ENCODE measurements at places on chromosomes 12 and 14. TPM values are rescaled to one million over a fixed set of nuclear protein-coding genes. Genes with fewer than 3 reads are reported as not detected.
A peak's percentile ranks its signal among the peaks of the same experiment; 100 is the strongest.

DNA sequence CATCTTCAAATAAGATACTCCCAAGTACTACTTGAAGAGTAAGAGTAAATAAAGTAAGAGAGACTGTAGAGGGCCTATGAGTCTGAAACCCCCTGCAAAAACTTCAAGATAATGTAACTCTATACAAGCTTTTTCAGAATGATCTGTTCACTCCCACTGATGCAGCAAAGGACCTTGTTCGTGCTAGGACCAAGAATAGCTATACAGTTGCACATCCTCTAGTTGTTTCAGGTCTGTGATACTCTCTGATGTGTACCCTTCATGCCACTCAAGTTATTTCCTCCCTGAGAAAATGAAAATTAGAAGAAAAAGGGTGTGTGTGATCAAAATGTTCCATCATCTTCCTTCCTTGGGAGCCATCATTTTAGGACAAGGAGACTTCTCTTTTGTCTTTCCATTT lies 204.4 kb downstream of the ALX1 start:
- DNase-seq = no peak

- DNase-seq = no peak
Measured at GRCh38 chr12:47328831-47329545, 249.2 kb upstream of the AMIGO2 start.

- DNase-seq = no peak
Measured at GRCh38 chr12:11810206-11810545, 160.7 kb downstream of the ETV6 start.

BBOF1 gene
- 9.1 TPM for total RNA-seq

SDR9C7 gene
- total RNA-seq = not detected

GCH1 gene
- total RNA-seq = 1.7 TPM

SAMD15 gene
- 0.50 TPM for total RNA-seq

KRT3 gene
- not detected for total RNA-seq

GRCh38 chr14:77175843-77176242 lies 5.8 kb upstream of the TMEM63C start:
- no peak for DNase-seq

DNA sequence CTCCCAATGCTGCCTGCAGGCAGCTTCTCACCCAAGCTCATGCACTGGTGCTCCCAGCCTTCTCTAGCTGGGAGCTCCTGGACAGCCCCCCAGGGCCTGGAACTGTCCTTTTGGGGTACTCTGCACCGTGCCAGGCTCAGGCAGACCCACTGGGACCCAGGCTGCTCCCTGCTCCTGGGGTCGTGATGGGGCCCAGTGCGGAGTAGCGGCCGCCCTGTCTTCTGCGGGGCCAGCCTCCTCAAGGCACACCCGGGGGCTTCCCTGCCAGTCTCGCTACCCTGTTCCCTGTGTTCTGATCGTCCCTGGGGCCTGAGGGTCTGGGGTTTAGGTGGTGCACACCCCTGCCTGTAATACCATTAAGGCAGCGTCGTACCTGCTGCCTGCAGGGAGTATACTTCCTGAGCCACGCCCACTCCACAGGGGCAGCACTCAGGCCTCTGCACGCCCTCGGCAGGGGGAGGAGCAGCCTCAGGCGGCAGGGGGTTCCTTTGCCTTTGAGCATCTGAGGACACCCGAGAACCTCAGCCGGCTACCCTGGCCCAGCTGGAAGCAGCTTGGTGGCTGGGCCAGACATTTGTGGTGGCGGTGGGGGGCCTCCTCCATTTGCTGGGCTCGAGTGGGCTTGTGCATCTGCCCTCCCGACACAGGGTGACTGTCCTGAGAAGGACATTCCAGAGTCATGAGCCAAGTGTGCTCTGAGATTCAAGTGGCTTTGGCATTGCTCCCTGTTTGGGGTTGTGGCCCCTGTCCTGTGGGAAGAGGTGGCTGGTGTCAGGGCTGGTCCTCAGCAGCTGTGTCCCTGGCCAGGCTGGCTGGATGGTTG lies 9.2 kb upstream of the CRIP2 start:
- DNase-seq = no peak

DNA sequence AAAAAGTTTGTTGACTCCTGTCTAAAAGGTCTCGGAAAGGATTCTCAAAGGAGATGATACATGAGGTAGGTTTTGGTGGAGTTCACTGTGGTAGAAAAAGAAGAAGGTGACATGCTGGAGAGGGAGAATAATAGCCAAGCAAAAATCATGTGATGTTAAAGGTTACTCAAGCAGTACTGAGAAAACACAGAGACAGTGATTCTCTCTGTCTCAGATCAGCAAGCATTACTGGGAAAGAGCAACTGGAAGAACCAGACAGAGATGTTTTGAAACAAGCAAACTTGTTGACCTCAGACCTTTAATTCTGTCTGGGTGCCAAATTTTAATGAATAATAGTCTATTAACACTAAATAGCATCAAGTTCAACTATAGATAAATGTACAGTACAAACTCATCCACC lies 183.5 kb upstream of the PLEKHG7 start:
- DNase-seq = no peak

GRCh38 chr12:69405566-69405865 lies 46.0 kb downstream of the YEATS4 start:
- no peak for DNase-seq

BCAT1 gene
- 11.9 TPM for total RNA-seq

DNA sequence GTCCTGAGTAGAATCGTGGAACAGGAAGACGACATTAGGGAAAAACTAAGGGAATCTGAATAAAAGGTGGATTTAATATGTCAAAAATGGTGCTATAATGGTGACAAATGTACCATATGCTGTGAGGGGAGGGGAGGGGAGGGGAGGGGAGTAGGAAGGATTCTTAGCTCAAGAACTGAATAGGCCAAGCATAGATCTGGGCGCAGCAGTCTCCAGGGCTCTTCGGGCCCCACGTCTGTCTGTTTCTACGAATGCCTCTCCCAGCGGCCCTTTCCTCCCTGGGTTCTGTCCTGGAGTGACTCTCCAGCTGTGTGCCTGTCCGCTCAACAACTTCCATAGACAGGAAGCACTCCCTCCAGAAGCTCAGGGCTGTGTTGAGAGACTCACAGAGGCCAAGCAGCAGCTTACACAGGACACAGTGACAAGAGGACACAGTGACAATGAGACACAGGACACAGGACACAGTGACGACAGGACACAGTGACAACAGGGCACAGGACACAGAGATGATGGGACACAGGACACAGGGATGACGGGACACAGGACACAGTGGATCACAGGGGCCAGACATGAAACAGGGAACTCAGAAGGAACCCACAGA lies 42.4 kb upstream of the PPP2R5C start:
- peak; percentile 88 for DNase-seq

KRT1 gene
- not detected for total RNA-seq

GRCh38 chr14:99346470-99347080 lies 74.6 kb upstream of the BCL11B start:
- DNase-seq = no peak

DNA sequence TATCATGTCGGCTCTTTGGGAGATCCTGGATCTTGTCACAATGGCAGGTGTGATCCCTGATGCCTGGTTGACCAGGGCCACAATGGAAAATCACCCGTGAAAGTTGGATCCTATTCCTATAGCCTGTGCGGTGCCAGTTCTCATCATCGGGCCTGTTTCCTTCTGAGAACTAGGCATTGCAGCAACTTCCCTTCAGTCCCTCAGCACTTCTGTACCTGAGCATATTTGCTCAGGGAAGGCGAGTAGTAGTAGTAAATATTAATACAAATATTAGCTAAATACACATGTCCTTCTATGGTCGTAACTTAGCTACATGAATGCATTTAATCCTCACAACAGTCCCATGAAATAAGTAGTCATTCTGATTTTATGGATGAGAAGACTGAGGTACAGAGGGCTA lies 22.1 kb upstream of the TAMALIN start:
- no peak for DNase-seq

DNA sequence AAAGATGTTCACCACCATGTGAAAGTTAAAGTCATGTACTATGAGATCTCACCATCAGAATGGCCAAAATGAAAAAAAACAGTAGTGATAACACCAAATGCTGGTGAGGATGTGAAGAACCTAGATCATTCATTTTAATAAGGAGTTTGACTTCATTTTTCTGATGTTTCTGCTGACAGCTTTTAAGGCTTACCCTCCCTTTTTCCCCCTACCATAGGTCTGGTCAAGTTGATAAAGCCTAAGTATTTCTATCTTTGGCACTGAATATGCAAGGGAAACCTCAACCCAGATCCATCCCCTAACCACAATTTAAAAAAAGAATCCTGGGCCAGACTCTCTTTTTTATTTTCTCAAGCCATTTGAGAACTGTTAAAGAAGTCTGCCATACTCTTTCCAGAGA lies 689.6 kb upstream of the FOXG1 start:
- DNase-seq = no peak

ANO4 gene
- not detected for total RNA-seq

DNA sequence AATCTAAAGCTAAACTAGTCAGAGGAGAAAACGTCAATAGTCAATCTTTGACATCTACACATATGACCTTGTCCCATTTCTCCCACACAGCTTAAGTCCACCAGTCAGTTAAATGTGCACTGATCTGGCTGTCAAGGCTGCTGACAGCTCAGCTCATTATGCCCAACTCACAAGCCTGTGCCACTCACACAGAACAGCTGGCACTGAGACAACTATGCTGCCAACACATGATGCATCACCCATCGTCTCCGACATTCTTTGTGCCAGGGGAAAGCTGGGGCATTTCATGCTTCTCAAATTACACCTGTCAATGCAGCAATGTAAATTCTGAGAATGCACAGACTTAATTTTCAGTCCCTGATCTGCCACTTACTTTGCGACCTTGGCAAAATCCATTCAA lies 25.3 kb downstream of the GNS start:
- DNase-seq = no peak

PTGER2 gene
- total RNA-seq = 3.4 TPM

DNA sequence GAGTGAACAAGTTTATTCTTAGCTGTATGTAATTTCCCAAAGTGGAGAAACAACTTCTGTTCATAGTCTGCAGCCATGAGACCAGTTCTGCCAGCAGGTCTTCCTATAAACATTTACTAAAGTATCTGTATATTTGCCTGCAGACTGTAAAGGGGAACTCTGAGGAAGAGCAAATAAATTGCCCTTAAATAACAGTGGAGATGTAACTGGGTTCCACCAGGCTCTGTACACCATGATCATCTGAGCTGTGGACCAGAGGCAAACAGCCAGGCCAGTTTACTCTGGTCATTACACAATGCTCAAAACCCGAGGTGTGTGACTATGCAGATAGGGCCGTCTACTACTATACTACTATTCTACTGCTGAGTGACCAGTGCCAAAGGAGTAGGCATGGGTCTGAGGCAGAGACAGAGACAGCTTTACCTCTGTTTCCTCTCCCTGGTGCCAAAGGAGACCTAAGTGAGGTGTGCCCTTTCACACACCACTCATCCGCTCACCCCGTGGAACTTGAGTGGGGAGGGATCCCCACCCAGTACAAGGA lies 21.1 kb upstream of the CERS5 start:
- no peak for DNase-seq

GRCh38 chr14:23446291-23446851 lies 10.9 kb upstream of the MYH7 start:
- no peak for DNase-seq

GRCh38 chr14:79037593-79037992 lies 867.4 kb downstream of the NRXN3 start:
- DNase-seq = no peak

GRCh38 chr12:46635818-46636217 lies 190.0 kb downstream of the SLC38A4 start:
- DNase-seq = no peak

- DNase-seq = no peak
Measured at GRCh38 chr14:31270196-31270772, 62.7 kb upstream of the HECTD1 start.

GRCh38 chr12:78085542-78086182 lies 255.0 kb downstream of the NAV3 start:
- no peak for DNase-seq

DNA sequence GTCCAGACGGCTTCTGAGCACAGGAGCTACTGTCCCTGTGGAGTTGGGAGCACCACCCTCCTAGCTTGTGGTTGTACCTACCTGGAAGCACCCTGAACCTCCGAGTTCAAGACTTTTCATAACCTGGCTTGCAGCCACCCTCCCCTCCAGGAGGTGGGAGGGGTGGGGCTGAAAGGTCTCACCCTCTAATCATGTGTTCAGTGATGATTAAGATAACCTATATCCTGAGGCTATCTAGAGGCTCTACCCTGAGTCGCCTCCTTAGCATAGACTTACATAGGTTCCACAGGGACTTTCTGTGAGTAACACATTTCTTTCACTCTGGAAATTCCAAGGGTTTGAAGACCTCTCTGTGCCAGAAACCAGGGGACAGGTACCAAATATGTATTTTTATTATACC lies 146.5 kb downstream of the CFAP54 start:
- no peak for DNase-seq

- DNase-seq = peak; percentile 60
Measured at GRCh38 chr14:94138251-94138650, 8.8 kb upstream of the IFI27L2 start.

TMEM179 gene
- total RNA-seq = 1.4 TPM

- DNase-seq = no peak
Measured at GRCh38 chr12:129657179-129657578, 246.6 kb downstream of the TMEM132D start.

GRCh38 chr12:40645361-40645760 lies 46.9 kb upstream of the CNTN1 start:
- DNase-seq = no peak

HECTD4 gene
- 59.3 TPM for total RNA-seq

HVCN1 gene
- total RNA-seq = 5.4 TPM

OTUB2 gene
- 0.52 TPM for total RNA-seq

DNA sequence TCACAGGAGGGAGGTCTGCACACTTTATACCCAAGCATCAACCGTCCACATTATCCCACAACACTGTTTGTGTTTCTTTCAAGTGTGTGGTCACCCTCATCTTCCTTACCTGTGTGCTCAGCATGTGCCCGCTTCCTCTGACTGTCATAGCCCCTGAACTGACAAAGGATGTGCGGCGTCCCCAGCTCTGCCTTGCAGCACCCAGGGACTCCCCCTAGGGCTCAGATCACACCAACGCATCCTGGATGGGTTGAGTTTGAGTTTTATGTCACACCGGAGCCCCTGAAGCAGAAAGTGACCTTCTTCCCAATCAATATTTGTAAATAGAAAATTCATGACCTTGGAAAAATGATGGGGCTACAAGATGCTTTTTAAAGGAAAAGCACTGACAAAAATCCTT lies 770.7 kb upstream of the TMEM132C start:
- no peak for DNase-seq

GRCh38 chr12:112973818-112974231 lies 4.5 kb upstream of the OAS2 start:
- no peak for DNase-seq

KRT71 gene
- not detected for total RNA-seq

- no peak for DNase-seq
Measured at GRCh38 chr12:59044791-59045190, 124.5 kb upstream of the LRIG3 start.

DNA sequence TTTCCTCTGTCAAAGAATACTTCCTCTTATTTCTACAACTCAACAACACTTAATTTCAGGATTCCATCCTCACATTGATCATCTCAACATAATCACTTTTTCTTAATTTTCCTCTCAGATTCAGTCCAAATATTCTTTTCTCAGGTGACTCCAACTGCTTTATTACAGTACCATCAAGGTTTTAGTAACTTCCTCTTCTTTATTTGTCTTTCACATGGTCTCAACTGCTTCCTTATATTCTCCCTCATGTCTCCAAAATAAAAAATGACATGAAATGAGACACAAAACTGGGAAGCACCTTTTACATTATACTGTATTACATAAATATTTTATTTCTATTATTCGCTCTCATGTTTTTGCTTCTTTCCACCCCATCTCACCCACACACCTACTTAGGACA lies 55.5 kb downstream of the PPP2R5E start:
- no peak for DNase-seq

GRCh38 chr14:71712478-71712877 lies 219.8 kb upstream of the RGS6 start:
- DNase-seq = no peak

- DNase-seq = no peak
Measured at GRCh38 chr12:3158851-3159465, 81.8 kb downstream of the TSPAN9 start.

SARNP gene
- total RNA-seq = 67.3 TPM

Measured in esophagus muscularis mucosa (tissue), 4 donors.